ENCODE measurements at places on chromosomes 6 and 20.

- no peak for DNase-seq
These were observed 54.5 kb upstream of the DACT2 start for GRCh38 chr6:168374051-168374502.

- DNase-seq, result no peak
These were observed 173.8 kb downstream of the GMPR start for GRCh38 chr6:16412171-16412570.

DNA sequence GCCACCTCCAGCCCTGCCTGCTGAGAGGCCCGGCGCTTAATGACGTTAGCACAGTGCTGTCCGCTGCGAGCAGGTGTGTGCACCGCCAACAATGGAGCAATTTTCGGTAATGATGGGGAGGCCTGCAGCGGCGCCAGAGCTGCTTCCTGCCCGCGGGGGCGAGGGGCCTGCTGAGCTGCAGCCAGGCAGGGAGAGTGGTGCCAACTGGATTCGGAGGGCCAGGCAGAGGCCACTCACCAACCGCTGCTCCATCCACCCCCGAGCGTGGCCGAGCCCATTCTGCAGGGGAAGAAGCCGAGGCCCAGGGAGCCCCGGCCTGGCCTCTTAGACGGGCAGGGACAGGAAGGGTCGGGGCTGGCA is 9.6 kb downstream of the HRH3 start:
- peak; percentile 61 for DNase-seq

DNA sequence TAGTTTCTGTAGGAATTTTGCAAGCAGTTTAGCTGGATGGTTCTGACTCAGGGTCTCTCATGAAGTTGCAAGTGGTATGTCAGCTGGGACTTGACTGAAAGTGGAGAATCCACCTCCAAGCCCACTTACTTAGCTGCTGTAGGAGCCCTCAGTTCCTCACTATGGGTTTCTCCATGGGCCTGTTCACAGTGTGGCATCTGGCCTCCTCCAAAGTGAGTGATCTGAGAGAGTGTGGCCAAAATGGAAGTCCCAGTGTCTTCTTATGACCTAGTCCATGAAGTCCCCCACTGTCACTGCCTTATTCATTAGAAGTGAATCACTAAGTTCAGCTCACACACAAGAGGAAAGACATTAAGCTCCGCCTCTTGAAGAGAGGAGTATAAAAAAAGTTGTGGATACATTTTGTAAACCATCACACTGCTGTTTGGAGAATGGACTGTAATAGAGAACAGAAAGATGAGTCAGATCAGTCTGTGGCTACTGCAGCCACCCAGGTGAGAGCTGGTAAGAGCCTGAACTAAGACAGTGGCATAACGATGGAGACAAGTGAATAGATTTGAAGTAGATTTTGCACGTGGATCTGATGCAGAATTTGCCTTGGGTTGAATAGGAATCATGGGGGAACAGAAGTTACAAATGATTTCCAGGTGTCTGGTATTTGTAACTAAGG is 4.9 kb upstream of the NELFCD start:
- DNase-seq, result no peak

DNA sequence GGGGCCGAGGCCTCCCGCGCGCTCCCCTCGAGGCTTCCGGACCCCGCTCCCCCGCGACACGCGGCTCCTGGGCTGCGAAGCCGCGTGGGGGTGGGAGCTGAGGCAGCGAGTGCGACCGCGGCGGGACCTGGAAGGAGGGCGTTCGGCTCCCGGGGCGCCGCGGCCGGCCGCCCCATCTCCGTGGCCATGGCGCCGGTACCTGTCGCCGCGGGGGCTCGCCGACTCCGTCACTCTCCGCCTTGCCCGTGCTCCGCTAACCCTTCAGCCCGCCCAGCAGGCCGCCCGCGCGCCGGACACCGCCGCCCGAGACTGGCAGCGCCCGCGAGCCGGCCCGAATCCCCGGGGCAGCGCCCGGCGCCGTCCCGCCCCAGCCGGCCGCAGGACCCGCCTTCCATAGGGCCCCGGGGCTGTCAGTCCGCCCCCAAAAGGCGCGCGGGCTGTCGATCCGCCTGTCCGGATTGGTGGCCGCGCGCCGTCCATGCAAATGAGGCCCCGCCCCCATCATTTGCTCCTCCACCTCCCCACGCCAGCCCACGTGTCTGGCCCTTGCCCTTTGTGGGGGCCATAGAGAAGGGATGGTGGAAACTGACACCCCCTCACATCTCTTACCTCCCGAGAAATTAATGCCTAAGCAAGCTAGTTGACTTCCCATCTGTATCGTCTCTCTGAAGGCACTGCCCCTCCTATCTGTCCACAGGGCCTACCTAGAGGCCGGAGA is at the start of gene FKBP5:
Gene FKBP5, minus strand, starts transcription at position 311 of the 718 bp plus-strand sequence. CDS start 46,091 bp downstream, outside the sequence.
- peak; percentile 98 for DNase-seq

GRCh38 chr6:152745509-152746171 is 5.0 kb upstream of the VIP start:
- no peak for DNase-seq

DNA sequence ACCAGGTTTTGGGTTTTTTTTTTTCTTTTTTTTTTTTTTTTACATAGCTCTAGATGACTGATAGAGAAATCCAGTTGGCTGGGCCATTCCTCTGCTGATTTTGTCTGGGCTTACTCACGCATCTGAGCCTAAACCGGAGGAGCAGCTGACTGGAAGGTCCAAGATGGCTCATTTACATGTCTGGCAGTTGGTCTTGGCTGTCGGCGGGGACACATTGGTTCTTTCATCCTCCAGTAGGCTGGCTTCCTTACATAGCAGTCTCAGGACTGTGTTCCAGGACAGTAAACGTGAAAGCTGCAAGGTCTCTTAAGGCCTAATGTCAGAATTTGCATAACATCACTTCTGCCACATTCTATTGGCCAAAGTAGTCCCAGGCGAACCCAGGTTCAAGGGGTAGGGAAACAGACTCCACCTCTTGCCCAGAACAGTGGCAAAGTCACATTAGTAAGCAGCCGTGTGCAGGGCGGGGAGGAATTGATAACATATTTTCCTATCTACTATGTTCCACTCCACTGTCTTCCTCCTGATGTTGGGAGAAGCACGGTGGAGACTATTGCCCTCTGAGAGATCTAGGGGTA is 87.0 kb downstream of the CDH22 start:
- DNase-seq, result no peak

- no peak for DNase-seq
These were observed 246.7 kb upstream of the AFDN start for GRCh38 chr6:167579806-167580618.

- no peak for DNase-seq
These were observed 20.1 kb downstream of the SLCO4A1 start for GRCh38 chr20:62662422-62662821.

DNA sequence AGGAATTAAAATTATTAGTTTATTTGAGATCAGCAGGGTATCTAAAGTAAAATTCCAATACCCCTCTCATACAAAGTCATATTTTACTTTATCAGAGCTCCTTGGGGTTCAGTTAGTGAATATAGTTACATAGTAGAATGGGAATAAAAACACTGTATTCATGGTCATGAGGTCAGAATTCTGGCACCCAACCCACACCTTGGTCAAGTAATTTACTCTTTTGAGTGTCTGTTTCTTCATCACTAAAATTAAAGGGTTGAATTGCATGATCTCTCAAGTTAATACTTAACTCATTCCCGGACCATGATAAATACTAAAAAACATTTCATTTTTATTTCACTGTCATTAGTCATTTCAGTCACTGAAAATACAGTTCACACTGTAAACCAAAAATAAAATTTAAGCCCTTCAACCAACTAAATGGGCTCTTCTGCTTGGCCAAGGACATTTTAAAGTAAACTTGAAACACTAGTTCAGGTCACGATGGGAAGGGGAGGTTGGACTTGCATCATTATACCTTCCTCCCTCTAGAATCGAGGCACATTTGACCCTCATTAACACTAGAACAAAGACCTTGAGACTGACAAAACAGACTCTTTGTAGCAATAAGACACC is 21.1 kb upstream of the HLA-DRB1 start:
- DNase-seq, result no peak

GRCh38 chr6:41972826-41973225 is 31.2 kb upstream of the CCND3 start:
- no peak for DNase-seq

Data from SK-N-SH (cell line).